NCI-H2081 (cell line): ENCODE measurements at places on chromosomes 12 and 14.
A peak's percentile ranks its signal among the peaks of the same experiment; 100 is the strongest.

- peak; percentile 14 for DNase-seq
These were observed 56.7 kb downstream of the SRGAP1 start for GRCh38 chr12:63900922-63901793.

GRCh38 chr14:99209409-99209808 is 62.6 kb downstream of the BCL11B start:
- DNase-seq = no peak

DNA sequence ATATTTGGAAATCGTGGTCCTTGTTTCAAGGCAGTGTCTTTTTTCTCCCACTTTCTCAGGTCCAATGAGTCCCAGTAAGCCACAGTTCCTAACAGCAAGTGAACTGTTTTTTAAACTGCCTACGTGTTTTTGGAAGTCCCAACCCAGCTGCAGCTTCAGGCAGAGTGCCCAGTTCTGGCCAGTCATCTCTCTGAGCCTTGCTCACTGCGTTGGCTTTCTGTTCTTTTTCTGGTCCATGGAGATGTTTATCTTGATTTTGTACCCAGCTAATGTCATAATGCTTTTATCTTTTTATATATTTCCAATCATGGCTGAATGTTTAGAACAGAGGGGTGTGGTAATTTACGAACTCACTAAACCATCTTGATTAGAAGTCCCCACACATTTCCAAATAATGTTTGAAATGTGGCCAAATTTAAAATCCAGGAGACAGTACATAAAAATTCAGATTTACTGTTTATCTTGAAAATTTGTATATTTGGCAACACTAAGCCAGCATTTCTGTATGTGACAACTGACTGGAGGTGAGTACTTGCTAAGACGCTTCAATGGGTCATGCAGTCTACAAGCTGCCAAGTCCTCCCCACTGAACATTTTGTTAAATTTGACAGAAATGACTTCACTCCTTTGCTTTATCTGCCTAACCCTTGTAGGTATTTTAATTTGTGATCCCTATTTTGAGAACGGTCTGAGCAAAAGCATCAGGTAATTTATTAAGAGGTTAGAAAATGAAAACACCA is 46.1 kb upstream of the OTOGL start:
- DNase-seq = no peak

DNA sequence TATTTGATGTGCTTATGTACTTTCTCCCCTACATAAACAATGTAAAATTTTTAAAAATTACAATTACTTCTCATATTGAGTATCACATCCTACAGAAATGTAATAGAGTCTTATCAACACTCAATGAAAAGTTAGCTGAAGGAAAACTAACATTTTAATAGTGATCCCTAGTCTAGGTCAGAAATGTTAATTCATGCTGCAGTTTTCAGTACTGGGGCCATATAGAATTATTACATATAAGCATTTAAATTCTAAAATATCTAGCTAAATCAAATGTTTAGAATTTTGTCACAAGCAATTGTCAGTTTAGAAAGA is 37.8 kb downstream of the SLC6A15 start:
- no peak for DNase-seq

- DNase-seq = no peak
These were observed 26.6 kb downstream of the ATF7 start for GRCh38 chr12:53599579-53599978.
